Stimulated activated CD8-positive, alpha-beta memory T cell treated with anti-CD3 and anti-CD28 coated beads, Interleukin-15, amount 100 ng/mL, for 4 hours (primary cell): ENCODE measurements at places on chromosomes 4 and X.

GRCh38 chrX:27796640-27797257 is 11.0 kb upstream of the MAGEB10 start:
- DNase-seq, result no peak

DNA sequence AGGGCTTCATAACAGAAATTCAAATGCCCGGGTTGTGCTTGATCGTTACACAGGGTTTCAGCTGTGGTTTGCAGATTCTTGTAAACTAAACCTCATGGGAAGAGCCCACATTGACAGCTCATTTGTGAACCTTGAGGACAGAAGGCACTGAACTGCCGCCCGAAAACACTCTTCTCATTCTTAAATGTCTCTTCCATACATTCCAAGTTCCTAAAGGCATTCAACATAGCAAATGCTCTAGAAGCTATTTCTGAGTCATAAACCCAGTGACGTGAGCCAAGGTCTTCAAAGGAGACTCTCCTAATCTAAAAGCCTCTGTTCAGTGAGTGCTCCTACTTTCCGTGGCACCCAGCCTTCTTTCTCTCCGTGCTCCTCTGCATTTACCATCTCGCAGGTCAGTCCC is 737.8 kb upstream of the FRG1 start:
- DNase-seq, result no peak

- no peak for DNase-seq
Measured at GRCh38 chr4:20509315-20509714, 190.9 kb upstream of the PACRGL start.

DNA sequence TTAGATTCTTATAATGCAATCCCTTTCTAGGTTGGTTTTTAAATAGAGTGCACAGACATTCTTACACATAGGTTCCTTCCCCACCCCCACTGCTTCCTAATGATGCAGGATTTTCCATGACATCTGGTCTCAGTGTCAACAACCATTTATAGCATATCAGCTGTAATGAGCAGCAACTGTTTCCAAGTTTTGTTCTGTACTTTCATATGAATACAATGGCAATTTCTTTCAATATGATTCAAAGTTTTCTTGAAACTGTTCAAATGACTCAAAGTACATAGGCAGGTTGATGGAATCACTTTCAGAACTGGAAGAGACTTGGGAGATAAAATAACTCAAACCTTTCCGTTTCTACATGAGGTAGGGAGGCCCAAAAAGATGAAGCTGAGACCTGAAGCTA is 220.7 kb downstream of the CAMK2D start:
- DNase-seq, result no peak

- DNase-seq, result no peak
Measured at GRCh38 chr4:1300466-1301455, 11.1 kb downstream of the MAEA start.

GRCh38 chrX:133749370-133749769 is 236.0 kb downstream of the GPC3 start:
- no peak for DNase-seq

- DNase-seq, result no peak
Measured at GRCh38 chr4:102338405-102338804, 6.9 kb downstream of the SLC39A8 start.

- no peak for DNase-seq
Measured at GRCh38 chr4:145784036-145784435, 104.1 kb downstream of the C4orf51 start.

DNA sequence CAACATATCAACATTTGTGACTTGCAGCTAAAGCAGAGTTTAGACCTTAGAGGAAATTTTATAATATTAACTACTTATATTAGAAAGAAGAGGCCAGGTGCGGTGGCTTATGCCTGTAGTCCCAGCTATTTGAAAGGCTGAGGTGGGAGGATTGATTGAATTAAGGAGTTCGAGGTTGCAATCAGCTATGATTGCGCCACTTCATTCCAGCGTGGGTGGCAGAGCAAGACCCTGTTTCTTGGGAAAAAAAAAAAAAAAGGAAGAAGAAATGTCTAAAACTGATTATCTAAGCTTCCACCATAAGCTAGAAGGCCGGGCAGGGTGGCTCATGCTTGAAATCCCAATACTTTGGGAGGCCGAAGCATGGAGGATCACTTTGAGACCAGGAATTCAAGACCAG is 42.0 kb upstream of the USP9X start:
- no peak for DNase-seq

DNA sequence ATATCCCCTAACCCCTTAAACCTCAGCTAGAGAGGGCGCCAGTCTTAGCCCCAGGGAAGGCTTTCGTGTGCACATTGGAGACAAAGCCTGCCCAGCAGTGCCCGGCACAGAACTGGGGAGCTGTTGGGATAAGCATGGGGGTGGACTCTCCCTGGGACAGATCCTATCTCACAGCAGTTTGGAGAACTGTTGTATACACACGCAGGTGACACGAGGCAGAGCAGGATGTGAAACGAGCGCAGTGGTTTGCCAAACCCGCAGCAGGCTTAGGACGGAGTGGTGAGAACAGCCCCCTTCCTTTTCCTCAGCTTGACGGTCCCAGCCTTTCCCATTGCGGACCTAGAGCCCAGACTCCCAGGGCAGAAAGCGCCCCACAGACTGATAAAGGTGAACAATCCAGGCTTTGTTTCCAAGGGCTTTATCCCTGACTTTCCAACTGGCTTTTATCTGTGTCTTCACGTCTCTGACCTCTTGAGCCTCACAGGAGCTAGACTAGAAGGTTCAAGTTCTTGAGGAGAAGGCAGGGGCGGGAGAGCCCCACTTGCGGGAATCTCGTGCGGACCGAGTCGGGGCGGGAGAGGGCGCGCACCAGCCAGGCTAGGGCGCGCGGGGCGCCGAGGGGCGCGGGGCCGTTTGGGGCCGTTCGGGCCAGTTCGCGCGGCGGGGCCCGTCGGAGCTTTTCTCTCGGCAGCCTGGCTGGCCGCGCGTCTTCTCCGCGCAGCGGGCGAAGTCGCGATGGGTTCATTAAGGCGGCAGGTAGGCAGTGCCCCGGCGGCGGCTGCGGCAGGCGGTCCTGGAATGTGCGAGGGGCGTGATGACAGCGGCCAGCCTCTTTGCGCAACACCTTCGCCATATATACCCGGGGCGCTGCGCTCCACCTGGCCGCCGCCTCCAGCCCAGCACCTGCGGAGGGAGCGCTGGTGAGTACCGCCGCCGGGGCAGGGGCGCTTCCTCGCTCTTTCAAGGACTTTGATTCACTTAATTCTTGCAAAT is at the start of gene SLC34A2:
SLC34A2 (plus strand) TSS at position 881 of the 993 bp plus-strand sequence. CDS start 6,650 bp downstream, outside the sequence.
- no peak for DNase-seq

DNA sequence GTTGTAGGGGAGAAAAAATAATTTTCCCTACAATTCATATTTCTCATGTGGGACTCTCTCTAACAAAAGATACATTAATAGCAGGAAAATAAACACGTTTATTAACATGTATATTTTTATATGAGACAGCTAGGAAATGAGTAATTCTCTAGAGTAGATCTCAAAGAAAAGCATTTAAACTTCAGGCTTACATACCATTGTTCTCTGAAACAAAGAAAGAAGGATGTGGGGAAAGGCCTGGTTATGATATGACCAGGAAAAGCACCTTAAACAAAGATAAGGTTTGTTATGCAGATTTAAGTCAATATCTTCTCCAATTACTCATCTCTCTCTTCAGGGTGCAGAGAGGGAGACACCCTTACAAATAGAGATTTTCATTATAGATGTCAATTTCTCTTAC is 131.3 kb downstream of the SLC7A11 start:
- no peak for DNase-seq

DNA sequence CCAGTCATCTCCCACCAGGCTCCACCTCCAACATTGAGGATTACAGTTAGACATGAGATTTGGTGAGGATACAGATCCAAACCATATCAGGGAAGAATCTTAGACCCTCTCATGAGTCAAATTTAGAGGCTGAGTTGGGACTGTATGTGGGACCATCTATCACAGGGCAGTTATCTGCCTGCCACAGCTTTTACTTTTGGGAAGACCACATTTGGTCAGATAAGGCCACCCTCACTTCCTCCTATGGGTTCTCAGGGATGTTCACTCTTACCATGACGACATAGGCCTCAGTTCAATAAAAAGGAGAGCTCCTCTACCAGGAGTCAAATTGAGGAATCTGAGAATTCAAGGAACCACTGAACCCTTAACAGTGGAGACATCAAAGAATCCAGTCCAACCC is 2.1 kb downstream of the MAGEB2 start:
- no peak for DNase-seq

DNA sequence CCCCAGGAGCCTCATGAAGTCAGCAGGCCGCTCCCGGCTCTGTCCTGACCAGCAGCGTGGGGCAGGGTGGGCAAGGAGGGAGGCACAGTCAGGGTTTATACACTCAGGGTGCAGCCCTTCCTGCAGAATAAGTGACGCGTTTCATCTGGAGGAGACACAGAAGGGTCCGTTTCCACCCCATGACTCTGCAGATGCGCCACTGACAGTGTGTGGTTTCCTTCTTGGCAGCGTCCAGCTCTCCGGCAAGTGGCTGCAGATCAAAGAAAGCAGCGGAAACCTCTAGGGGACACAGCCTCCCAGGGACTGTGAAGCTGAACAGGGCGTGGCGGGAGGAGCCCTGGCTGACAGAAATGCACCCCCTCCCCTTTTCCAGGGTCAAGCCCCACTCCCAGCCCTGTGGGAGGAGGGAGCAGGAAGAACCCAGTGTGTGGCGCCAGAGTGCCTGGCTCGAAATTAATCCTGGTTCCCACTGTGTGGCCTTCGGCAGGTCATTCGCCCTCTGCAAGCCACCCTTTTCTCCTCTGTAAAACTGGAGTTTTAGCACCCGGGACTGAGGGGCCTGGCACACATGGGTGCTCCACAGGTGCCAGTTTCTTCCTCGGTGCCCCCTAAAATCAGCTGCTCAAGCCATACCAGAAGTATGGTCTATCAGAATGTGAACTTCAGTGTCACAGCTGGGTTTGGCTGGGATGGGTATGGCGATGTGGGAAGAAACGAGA is 17.3 kb upstream of the TBC1D14 start:
- no peak for DNase-seq

DNA sequence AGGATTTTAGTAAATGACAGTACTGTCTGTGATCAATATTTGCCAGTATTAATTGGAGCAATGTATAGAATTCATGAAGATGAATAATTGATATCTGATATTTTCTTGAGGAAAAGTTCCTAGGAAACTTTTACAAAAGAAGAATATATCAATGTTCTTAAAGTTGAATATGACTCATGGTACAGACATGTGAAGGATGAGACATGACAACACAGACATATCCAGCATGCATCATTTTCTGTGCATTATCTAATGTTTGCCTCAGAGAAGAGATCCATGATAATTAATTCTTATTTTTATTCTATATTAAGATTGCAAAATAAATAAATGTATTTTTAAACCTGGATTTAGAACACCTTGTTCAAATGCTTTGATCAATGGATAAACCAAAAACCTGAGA is 452.9 kb upstream of the EPHA5 start:
- DNase-seq, result no peak

DNA sequence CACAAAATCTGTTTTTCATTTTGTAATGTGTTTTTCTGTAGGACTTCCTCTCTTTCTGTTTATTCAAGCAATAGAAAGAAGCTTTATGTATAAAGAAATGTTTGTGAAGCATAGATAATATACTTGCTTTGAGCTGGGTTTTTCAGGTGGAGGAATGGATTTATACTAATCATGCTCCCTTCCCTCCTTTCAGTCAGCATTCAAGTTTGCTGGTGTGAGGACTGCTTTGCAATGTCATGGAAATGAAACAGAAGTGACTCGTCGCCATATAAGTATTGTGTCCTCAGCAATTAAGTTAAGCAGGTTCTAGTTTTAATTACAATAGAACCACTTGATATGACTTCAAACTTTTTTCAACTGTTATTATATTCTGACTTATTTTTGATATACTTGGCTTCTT is 1447.1 kb downstream of the PCDH19 start:
- no peak for DNase-seq

DNA sequence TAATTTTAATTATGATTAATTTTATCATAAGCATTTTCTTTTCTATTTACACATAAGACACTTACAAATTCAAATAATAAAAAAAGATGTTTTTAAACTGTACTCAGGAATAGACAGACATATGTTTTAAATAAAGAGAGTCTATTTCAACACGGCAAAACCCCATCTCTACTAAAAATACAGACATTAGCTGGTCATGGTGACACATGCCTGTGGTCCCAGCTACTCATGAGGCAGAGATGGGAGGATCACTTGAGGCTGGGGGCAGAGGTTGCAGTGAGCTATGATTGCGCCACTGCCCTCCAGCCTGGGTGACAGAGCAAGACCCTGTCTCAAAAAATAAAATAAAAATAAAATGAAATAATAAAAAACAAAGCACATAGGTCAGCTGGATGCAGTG is 14.8 kb downstream of the FAM9B start:
- DNase-seq, result no peak

- DNase-seq, result no peak
Measured at GRCh38 chr4:55907469-55907868, 41.3 kb upstream of the CEP135 start.

DNA sequence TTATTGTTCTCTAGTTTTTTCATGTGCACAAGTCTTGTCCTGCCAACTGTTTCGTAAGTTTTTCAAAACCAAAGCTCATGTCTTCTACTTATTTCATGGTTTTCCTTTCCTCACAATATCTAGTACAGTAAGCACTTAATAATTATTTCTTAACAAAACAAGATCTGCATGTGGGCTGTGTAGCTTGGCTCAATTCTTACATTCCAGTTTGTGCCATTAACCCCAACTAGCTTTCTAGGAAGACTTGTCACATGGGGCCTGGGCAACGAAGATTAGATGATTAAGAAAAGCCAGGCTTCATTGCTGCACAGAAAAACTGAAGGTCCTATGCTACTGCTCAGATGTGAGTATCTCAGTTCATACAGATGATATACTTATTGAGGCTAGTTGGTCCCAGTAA is 155.3 kb upstream of the TEX13A start:
- no peak for DNase-seq

GRCh38 chrX:150334981-150335380 is 28.1 kb upstream of the MAMLD1 start:
- no peak for DNase-seq

DNA sequence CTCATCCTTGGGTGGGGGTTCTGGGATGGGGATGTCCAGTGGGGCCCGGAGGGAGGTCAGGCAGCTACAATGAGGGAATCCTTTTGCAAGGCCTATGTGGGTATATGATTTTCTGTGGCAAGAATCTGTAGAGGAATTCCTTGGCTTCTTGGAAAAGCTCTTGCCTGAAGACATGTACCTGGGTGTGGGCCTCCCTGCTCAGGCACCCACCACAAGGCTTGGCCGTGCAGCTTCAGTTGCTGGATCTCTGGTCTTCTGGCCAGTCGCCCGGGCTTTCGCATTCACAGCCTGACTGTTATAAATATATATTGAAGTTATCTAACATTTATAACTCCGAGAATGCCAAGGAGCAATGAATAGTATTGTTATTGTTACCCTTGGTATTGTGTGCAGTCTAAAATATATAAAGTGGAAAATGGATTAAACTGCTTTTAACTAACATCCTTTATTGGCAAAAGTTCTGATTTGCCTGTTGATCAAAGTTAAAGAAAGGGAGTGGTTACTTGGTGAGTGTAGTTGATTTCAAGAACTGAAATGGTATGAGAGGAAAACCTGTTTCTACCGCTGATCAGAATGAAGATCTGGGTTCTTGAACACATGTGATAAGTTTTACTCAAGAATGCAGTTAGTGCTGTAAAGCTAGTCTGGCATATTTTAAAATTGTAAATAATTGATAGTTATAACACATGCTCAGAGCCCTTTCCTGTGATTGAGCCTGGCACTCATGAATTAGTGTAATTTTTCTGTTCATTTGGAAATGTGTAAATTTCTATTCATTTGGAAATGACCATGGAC is 36.0 kb downstream of the PTTG2 start:
- DNase-seq, result no peak

- no peak for DNase-seq
Measured at GRCh38 chr4:2243681-2244380, 1.9 kb upstream of the HAUS3 start.

- no peak for DNase-seq
Measured at GRCh38 chrX:2629316-2630007, 61.6 kb upstream of the CD99 start.
